ENCODE measurements at places on chromosomes 3 and 15.

DNA sequence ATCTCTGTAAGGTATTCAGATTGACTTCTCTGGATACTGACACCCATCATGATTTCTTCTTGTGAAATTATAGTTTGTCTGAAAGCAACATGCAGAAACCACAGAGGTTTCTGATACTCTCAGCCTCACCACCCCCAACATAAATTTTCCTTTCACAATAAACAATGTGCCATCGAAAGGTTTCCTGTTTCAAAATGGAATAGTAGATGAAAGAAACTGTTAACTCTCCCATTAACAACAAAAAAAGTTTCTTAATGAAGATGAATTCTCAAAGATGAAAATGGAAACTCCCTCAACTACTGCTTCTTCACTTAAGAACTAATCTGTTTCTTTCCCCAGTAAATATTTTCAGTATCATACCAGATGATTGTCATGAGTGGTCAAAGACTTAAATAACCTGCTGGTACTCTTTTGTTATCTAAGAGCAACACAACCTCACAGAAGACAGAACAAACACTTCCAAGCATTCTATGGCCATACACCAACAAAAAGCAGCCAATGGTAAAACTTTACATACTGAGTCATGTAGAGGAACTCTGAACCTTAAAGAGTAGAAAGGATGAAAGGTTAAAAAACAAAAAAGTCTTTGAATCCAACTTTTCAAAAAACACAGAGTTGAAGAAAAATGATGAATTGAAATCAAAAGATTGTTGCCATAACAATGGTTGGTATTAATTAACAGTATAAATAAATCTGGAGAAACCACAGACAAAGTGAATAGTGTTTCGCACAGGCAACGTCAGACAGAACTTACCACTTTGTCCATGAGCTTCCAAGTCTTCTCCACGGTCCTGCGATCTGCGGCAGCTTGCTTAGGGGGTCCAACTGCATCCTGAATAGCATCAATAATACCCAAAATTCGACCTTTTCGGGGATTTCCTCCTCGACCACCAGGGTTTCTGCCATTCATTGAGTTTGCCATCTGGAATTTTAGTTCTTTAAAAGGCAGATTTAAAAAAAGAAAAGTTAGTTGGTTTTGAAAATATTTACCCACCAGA is 1.9 kb downstream of the CBLB start:
- DNase-seq, result no peak

GRCh38 chr3:16437640-16438039 is 75.9 kb downstream of the RFTN1 start:
- DNase-seq, result no peak

DNA sequence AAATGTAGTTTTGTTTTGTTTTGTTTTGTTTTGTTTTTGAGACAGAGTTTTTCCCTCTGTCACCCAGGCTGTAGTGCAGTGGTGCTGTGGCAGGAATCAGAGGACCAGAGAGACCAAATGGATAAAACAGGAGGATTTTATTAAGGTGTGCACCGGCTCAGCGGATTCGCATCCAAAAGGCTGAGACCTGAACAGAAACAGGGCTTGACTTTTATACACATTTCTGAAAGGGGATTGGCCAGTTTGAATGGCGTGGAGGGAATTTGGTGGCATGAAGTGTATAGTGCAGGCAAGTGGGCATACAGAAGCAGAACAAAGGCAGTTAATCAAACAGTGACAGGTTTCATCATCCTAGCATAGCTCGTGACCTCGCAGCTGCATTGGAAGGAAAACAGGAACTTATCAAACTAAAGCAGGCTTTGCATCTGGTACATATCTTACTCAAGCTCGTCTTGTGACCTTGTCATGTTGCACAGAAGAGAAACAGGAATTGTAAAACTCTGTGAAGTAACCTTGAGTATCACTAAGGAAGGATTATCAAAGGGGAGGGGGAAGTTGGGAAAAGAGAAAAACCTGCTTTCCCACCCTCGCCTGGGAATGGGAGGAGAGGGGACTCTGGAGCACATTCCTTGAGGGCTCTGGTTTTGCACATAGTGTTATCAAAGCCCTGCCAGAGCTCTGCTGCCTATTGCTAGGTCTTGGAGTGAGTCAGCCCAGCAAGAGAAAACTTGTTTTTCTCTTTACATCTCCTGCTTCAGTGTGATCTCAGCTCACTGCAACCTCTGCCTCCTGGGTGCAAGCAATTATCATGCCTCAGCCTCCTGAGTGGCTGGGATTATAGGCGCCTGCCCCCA is 38.5 kb downstream of the C3orf62 start:
- no peak for DNase-seq

DNA sequence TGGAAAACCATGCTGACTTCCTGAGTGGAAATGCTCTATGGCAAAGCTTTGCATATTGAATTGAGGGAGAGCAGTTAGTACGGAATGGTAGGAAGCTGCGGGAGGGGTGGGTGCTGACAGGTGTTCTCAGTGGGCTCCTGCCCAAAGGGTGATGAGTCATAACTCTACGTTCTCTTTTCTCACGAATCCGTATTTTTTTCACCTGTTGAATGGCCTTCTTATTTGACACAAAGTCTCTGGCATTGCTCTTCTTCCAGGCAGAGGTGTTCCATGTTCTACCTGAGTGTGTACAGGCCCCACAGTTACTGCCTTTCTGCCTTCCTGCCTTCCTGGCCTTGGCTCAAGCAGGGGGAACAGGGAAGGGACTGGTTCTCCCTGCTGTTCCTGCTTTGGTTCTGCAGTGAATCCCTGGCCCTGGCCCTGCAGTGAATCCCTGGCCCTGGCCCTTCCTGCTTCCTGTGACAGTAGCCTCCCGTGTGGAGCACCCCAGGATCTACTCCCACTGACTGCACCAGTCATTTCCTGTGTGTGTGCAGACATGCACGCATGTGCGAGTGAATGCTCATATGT is 31.9 kb downstream of the TRAK1 start:
- no peak for DNase-seq

DNA sequence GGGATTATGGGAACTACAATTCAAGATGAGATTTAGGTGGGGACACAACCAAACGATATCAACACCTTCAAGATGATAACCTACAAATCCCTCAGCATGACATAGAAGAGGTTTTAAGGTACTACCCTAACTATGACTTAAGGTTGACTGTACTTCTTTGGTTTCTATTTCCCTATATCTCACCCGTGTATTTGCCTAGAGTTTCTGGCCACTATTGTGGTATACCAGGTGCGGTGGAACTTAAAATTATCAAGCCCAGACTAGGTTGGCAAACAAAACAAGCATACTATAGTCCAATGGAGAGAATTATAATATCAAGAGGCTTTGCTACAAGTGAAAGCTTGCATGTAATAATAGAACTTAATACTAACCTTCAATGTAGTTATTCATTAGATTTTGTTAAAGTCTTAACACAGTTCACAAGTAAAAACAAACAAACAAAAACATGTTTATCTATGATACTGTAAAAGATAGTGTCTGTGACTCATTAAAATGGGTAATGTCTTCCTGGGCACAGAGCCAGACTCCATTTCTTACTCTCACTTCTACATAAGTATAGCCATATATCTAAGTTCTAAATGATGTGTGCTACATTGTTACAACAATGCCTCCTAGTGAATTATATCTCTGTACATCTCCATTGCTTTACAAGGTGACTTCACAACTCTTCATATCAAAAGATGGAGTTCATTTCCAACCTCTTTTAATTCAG is 479.1 kb downstream of the ZBBX start:
- no peak for DNase-seq

DNA sequence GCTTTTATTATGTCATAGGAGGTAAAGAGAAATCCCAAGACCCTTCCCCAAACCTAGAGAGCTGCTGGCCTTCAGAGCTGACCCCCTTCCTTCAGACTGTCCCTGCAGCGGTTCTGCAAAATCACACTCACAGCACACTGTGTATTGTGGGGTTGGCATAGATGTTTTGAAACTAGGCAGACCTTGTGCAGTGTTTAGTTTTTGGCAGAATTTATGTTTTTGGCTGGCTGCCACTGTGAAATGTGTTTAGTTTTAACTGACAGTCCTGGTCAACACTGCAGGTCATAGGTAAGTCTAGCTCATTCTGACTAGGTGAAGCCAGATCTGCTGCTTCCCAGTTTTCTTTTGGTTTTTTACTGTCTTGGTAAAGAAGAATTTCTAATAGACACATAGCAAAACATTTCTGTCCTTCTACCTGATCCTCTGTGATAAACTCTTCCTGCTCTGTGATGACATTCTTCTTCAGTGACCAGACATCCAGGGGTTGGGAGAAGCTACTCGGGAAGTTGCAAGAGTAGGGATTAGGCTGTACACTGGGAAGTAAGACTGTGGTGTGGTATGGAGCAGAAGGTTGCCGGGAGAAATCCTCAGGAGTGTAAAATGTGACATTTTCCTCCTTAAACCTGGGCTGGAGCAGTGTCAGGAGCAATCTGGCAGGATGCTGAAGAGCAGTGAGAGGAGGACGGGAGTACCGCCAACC is 209.6 kb upstream of the MCTP2 start:
- DNase-seq, result no peak

DNA sequence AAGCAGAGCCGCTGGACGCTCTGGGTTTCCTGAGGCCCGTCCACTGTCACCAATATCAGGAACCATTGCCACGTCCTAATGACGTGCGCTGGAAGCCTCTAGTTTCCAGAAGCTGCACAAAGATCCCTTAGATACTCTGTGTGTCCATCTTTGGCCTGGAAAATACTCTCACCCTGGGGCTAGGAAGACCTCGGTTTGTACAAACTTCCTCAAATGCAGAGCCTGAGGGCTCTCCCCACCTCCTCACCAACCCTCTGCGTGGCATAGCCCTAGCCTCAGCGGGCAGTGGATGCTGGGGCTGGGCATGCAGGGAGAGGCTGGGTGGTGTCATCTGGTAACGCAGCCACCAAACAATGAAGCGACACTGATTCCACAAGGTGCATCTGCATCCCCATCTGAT is 3.3 kb downstream of the RHO start:
- no peak for DNase-seq

DNA sequence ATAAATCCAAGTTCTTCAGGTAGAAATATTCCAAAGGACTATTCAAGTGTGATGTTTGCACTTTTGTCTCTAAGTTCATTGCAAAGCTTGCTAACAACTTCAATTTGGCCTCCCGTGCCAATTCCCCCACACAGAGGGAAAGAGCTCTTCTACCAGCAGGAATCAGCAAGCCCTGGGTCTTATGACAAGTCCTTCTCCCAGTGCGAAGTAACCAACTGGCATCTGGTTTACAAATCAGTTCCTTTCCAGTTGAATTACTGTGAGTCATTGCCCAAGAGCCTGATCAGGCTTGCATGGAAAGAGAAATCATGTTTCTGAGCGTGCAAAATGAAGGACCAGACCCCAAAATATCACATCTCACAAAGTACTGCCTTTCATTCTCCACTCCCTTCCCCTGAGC is 62.7 kb upstream of the SLCO3A1 start:
- no peak for DNase-seq

DNA sequence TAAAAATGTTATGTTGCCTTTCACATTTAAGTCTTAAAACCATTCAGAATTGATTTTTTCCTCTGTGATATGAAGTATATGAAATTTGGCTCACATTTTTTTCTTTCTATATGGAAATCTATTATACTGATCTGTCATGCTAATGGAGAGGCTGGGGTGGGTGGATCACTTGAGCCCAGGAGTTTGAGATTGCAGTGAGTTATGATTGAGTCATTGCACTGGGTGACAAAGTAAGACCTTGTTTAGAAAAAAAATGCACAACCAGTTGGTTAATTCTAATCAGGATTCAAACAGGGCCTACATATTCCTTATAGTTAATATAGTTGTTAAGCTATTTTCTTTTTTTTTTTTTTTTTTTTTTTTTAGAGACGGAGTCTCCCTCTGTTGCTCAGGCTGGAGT is 230.5 kb downstream of the MFSD1 start:
- no peak for DNase-seq

- DNase-seq, result no peak
Measured at GRCh38 chr15:101255615-101256241, 3.9 kb upstream of the CHSY1 start.

GRCh38 chr15:51114437-51115119 is 19.9 kb upstream of the TNFAIP8L3 start:
- no peak for DNase-seq

- DNase-seq, result no peak
Measured at GRCh38 chr3:157353652-157354051, 83.0 kb upstream of the PTX3 start.

DNA sequence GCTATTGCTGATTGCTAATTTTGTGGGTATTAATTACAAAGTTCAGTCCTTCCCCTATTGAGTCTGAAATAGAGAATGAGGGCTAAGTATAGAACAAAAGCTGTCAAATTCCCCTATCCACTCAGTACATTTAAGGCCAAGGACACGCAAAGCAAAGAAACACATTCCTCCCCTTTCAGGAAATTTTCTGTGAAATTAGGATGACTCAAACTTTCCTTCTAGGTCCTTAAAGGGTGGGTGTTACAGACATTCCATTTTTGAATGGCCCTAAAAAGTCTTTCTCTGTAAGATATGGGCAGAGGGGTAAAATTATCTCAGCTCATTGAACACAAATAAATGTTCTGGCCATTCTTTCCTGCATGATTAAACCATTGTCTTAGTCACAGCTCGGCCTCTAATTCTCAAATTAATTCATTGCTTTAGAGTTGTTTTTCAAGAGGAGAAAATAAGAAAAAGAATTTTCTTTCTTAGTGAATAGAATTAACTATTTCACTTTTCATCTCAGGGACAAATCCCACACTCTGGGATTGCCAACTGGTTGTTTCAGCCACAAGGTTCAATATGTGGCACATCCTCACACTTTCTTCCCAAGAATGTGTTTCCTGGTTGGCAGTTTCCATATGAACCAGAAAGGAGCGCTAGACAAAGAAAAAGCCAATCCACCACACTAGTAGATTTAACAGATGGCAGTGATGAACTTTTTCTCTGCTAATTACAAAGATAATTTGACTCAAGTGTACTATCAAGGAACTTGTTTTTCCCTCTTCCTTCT is 424.1 kb downstream of the ZNF385D start:
- DNase-seq, result no peak

DNA sequence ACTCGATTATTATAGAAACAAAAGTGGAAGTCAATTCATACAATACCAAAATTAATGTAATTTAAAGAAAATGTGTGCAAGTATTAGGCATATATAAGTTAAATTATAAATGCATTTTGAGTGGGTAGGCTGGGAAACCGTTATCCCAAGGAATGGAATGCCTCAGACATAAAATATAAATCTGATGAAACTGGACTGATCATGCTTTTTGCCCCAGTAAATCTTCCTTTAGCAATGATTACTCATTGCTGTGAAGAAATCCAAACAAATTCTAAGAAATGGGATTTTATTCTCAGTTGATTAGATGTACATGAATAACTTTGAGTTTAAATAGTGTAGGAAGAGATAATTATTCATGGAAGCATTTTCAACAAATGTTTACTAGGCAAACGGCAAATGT is 185.5 kb upstream of the KCNMB2 start:
- DNase-seq, result no peak

GRCh38 chr3:197501496-197501878 is 54.3 kb downstream of the BDH1 start:
- DNase-seq, result no peak

- DNase-seq, result no peak
Measured at GRCh38 chr15:24067733-24068501, 380.8 kb upstream of the NDN start.

DNA sequence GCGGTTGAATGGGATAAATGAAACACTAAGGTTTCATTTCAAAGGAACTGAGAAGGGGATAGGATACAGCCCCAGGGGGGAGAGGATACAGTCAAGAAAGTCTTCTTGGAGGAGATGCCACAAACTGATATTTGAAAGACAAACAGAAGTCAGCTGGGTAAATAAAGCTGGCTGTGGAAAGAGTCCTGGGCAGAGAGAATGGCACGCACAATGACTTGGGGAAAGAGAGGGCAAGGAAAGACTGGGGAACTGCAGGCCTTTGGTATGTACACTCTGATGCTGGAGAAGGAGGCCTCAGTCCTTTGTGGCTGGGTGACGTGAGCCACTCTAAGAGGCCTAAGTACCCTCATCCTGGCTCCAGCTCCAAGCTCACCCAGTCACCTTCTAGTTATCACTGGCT is 45.2 kb upstream of the LMCD1 start:
- no peak for DNase-seq

Measured in activated T-helper 9 cell treated with anti-CD3 and anti-CD28 coated beads, Interleukin-2, amount 50 U/mL, for 16 hours (primary cell).